ENCODE measurements at places on chromosomes 2 and 18. TPM values are rescaled to one million over a fixed set of nuclear protein-coding genes. Genes with fewer than 3 reads are reported as not detected.

DNA sequence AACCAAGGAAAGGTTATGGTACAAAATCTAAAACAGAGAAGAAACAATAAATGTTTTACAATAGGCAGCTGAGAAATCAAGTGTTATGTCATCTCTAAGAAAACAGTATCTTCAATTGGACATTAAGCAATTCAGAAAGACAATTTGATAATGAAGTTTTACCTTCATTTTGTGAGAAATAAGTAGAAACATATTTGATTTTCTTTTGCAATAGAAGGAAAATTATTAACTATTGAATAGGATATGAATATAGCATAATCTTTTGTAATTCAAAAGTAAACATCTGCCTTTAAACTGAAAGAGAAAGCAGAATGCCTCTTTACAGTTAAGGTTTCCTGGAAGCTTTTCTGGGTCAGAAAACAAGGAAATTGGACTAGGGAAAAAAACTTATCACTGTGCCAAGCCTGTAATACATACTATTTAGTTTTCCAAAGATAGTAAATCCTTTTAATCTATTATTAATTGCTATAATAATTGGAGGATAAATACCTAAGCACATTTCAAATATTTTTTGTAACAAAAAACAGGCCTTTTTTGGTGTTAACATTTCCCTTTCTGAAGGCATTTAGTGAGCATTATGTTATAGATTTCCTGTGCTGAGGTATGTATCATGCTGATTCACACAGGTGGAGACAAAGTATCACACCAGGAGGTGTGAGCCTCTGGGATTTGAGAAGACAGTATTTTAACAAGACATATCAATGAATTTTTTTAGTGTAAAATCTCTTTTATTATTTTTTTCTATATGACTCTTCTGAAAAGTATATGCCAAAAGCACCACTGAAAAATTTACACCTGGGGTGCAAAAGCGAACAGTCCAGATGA lies 947.0 kb upstream of the CDH2 start:
- H3K4me1 ChIP-seq = no peaks in the 10 kb centered on the region
- H3K27me3 ChIP-seq = no peaks in the 10 kb centered on the region
- no peak for DNase-seq
- H3K4me3 ChIP-seq = no peak overlapping the region

GRCh38 chr2:202592566-202592965 lies 42.2 kb upstream of the FAM117B start:
- no peak overlapping the region for H3K4me3 ChIP-seq

DNA sequence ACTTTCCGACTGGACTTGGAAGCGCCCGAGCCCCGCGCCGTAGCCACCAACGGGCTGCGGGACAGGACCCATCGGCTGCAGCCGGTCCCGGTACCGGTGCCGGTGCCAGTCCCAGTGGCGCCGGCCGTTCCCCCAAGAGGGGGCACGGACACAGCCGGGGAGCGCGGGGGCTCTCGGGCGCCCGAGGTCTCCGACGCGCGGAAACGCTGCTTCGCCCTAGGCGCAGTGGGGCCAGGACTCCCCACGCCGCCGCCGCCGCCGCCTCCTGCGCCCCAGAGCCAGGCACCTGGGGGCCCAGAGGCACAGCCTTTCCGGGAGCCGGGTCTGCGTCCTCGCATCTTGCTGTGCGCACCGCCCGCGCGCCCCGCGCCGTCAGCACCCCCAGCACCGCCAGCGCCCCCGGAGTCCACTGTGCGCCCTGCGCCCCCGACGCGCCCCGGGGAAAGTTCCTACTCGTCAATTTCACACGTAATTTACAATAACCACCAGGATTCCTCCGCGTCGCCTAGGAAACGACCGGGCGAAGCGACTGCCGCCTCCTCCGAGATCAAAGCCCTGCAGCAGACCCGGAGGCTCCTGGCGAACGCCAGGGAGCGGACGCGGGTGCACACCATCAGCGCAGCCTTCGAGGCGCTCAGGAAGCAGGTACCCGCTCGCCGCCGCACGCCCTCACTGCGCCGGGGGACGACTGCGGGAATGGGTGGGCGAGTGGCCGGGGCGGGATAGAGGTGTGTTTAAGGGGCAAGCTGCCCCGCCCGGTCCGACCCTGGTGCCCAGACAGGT lies 713 bp downstream of the ATOH8 start:
- no peak overlapping the region for H3K27ac ChIP-seq
- peaks cover 17% of the 10 kb centered on the region for H3K4me1 ChIP-seq
- peak; percentile 42 for DNase-seq
- H3K27me3 ChIP-seq = peaks cover 17% of the 10 kb centered on the region
- no peaks in the 10 kb centered on the region for H3K36me3 ChIP-seq

PRKD3 gene
- 40.0 TPM for total RNA-seq

DNA sequence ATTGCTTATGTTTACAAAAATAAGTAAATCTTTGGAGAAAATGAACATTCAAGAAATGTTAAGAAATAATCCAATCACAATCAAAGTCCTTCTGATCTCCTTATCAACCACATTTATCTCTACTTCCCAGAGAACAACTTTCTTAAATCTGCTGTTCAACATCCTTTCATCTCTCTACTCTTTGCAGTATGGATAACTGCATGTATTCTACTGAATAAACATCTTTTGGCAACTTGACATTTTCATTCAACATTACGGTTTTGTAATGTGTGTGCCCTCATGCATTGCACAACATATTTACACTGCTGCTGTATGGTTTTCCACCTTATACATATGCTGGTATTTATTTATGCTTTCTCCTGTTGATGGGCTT lies 9.2 kb downstream of the CMPK2 start:
- no peaks in the 10 kb centered on the region for H3K27me3 ChIP-seq
- H3K4me1 ChIP-seq = no peaks in the 10 kb centered on the region
- no peaks in the 10 kb centered on the region for H3K36me3 ChIP-seq
- DNase-seq = no peak
- no peak overlapping the region for H3K27ac ChIP-seq

CACNB4 gene
- total RNA-seq = 2.9 TPM

C2orf72 gene
- 0.84 TPM for total RNA-seq

GRCh38 chr2:29060441-29060840 lies 13.9 kb downstream of the PCARE start:
- no peak for DNase-seq
- no peaks in the 10 kb centered on the region for H3K27me3 ChIP-seq
- no peaks in the 10 kb centered on the region for H3K36me3 ChIP-seq
- H3K4me1 ChIP-seq = peaks cover 12% of the 10 kb centered on the region

DNA sequence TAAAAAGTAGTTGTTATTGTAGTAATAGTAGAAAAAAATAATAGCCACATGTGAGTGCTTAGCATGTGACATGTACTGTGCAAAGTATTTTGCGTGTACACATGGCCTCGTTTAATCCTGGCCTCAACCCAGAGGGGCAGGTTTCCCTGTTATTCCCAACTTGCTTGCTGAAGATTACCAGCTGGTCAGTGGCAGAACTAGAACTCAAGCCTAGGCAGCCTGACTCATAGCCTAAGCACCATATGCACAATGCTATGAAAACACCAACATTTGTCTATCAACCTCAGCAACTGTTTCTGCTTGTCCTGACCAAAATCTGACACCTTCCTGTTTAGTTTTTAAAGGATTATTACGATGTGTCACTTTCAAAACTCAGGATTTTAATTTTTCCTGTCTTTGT lies 234.9 kb upstream of the SMAD7 start:
- DNase-seq = no peak
- no peak overlapping the region for H3K4me3 ChIP-seq
- no peaks in the 10 kb centered on the region for H3K36me3 ChIP-seq
- H3K4me1 ChIP-seq = peaks cover 5% of the 10 kb centered on the region

COL4A4 gene
- total RNA-seq = 0.62 TPM

GRCh38 chr2:6590442-6590841 lies 275.3 kb downstream of the CMPK2 start:
- H3K27me3 ChIP-seq = no peaks in the 10 kb centered on the region
- H3K27ac ChIP-seq = no peak overlapping the region
- no peaks in the 10 kb centered on the region for H3K4me1 ChIP-seq
- DNase-seq = no peak
- H3K36me3 ChIP-seq = no peaks in the 10 kb centered on the region

GRCh38 chr2:98903064-98903355 lies 33.0 kb downstream of the CRACDL start:
- no peaks in the 10 kb centered on the region for H3K4me1 ChIP-seq
- DNase-seq = no peak
- H3K27ac ChIP-seq = no peak overlapping the region

- DNase-seq = no peak
- H3K4me1 ChIP-seq = peaks cover 16% of the 10 kb centered on the region
- H3K4me3 ChIP-seq = no peak overlapping the region
- H3K27ac ChIP-seq = no peak overlapping the region
- H3K36me3 ChIP-seq = no peaks in the 10 kb centered on the region
Observed at GRCh38 chr2:42031281-42032223, 16.3 kb upstream of the PKDCC start.

GRCh38 chr2:235769046-235769445 lies 275.2 kb downstream of the AGAP1 start:
- no peak overlapping the region for H3K4me3 ChIP-seq
- H3K36me3 ChIP-seq = no peaks in the 10 kb centered on the region
- peaks cover 8% of the 10 kb centered on the region for H3K4me1 ChIP-seq
- no peak for DNase-seq

GRCh38 chr2:167941604-167942003 lies 305.8 kb downstream of the STK39 start:
- DNase-seq = no peak
- H3K27me3 ChIP-seq = no peaks in the 10 kb centered on the region
- no peaks in the 10 kb centered on the region for H3K4me1 ChIP-seq
- no peak overlapping the region for H3K27ac ChIP-seq

FAM110C gene
- total RNA-seq = 1.4 TPM

ACMSD gene
- total RNA-seq = not detected

DNA sequence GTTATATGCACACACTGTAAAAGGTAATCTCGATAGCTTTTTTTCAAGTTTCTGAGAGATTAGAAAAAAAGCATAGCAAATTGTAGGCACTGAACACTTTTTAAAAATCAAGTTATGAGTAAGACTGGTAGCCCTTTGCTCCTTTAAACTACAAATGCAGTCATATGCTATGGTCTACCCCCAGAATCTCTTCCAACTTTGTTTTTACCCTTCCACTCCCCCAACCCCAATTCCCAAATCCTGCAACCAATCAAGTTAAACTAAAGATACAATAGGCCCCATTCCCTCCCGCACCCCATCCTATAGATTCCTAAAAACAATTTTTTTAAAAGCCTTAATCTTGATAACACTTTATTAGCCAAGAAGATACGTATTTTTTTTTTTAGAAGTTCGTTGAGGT lies 752 bp upstream of the BAZ2B start:
- peak overlapping the region; percentile 98 for H3K27ac ChIP-seq
- DNase-seq = no peak
- H3K4me1 ChIP-seq = peaks cover 8% of the 10 kb centered on the region
- H3K4me3 ChIP-seq = peak overlapping the region; percentile 88

ITGAV gene
- total RNA-seq = 661 TPM

GRCh38 chr2:149603248-149603647 lies 15.7 kb upstream of the MMADHC start:
- H3K4me3 ChIP-seq = no peak overlapping the region
- H3K4me1 ChIP-seq = peaks cover under 1% of the 10 kb centered on the region
- no peak overlapping the region for H3K27ac ChIP-seq
- no peaks in the 10 kb centered on the region for H3K36me3 ChIP-seq
- H3K27me3 ChIP-seq = no peaks in the 10 kb centered on the region

DNA sequence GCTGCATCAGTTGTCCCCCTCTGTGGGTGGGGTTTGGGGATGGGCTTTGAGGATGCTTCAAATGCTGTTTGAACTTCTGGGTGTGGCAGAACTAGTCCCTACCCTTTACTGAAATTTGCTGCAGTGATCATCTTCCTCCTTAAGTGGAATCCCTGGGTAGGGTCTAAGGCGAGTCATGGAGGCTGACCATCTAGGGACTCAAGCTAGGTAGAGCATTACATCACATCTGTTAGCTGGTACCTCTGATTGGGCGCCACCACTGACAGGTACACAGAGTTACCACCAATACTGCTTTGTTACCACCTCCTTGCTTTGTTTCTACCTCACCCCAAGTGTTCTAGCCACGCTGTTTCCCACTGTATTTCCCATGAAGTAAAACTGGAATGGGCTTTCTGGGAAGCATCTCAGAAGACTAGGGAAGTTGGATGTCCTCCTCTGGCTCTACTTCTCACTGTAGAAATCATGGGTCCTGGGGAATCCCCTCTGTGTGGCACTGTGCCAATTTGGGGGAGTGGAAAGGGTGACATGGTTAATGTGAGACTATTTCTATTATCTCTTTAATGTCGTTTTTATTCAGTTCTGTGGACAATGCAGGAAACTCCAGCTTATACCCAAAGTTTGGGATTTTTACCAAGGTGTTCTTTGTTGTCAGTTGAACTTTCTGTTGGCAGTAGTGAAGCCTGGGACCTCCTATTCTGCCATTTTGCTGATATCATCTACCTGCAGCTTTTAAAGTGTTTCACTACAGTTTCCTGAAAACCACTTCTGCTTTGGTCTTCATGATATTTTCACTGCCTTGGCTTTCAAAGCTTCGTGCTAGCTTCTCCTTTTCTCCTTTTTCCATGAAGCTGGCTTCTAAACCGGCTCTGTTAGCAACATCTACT lies 14.5 kb upstream of the SULT1C4 start:
- H3K36me3 ChIP-seq = no peaks in the 10 kb centered on the region
- H3K4me1 ChIP-seq = peaks cover 5% of the 10 kb centered on the region
- no peaks in the 10 kb centered on the region for H3K27me3 ChIP-seq
- DNase-seq = no peak

DNA sequence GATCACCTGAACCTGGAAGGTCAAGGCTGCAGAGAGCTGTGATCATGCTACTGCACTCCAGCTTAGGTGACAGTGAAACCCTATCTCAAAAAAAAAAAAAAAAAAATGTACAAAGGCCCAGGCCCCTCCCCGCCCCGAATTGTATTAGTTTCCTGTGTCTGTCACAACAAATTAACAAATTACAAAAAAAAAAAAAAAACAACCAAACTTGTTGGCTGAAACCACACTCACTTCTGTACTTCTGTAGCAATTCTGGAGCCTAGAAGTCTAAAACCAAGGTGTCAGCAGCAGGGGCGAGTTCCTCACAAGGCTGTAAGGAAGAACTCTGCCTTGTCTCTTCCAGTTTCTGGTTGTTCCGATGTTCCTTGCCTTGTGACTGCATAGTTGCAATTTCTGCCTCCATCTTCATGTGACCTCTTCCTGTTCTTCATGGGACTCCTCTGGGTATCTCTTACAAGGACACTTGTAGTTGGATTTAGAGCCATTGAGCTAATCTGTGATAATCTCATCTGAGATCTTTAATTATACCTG lies 100.8 kb upstream of the ZSWIM2 start:
- no peaks in the 10 kb centered on the region for H3K36me3 ChIP-seq
- H3K4me1 ChIP-seq = peaks cover 3% of the 10 kb centered on the region
- H3K27me3 ChIP-seq = no peaks in the 10 kb centered on the region
- DNase-seq = no peak

GRCh38 chr2:120238728-120239487 lies 13.7 kb upstream of the RALB start:
- peaks cover 41% of the 10 kb centered on the region for H3K4me1 ChIP-seq
- H3K27me3 ChIP-seq = no peaks in the 10 kb centered on the region
- H3K27ac ChIP-seq = peak overlapping the region; percentile 75
- no peaks in the 10 kb centered on the region for H3K36me3 ChIP-seq
- peak; percentile 80 for DNase-seq

DNA sequence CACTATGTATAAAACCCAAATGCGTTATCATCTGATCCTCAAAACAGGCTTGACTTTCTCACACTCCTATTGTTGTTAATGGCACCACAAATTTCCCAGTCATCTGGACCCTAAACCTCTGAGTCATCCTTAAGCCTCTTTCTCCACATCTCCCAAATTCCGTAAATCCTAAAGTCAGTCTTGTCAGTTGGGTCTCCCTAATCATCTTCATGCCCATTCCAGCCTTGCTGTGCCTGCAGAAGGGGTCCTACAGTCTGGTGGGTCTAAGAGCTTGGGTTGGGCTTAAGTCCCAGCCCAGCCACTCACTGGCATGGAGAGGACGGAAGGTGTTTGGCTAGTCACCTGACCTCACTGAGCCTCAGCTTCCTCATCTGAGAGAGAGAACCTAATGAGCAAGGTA lies 265.1 kb upstream of the SIX3 start:
- H3K27me3 ChIP-seq = peaks cover 5% of the 10 kb centered on the region
- no peak overlapping the region for H3K27ac ChIP-seq
- H3K4me1 ChIP-seq = no peaks in the 10 kb centered on the region
- H3K36me3 ChIP-seq = no peaks in the 10 kb centered on the region

All from astrocyte (in vitro differentiated cells and primary cell).